ENCODE measurements at places on chromosomes 4 and X. TPM values are rescaled to one million over a fixed set of nuclear protein-coding genes. Genes with fewer than 3 reads are reported as not detected.
A peak's percentile ranks its signal among the peaks of the same experiment; 100 is the strongest.

GRCh38 chr4:6719611-6720179, 3.7 kb downstream of the BLOC1S4 start:
- no peaks in the 10 kb centered on the region for H3K27me3 ChIP-seq
- H3K27ac ChIP-seq: no peak overlapping the region
- H3K36me3 ChIP-seq: no peaks in the 10 kb centered on the region
- peaks cover 13% of the 10 kb centered on the region for H3K4me1 ChIP-seq
- H3K4me3 ChIP-seq: no peak overlapping the region
- peak; percentile 90 for DNase-seq

DNA sequence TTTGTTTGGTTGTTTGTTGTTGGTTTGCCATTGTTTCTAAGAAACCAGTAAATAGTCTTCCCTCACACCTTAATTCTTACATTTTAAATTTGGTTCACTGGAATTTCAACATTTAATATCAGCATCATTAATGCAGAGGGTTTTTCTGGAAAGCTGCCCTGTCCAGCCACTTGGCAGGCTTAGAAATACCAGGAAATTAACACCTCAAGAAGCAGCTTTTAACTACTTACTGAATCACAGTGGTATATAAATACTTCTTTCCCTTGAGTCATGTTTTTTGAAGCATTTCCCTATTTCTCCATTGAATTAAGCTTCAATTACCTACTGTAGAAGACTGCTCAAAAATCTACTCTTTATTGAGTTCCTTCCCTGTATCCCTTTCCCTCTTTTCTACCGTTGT, 1221.1 kb upstream of the ADGRL3 start:
- no peak overlapping the region for H3K27ac ChIP-seq
- no peaks in the 10 kb centered on the region for H3K4me1 ChIP-seq
- no peaks in the 10 kb centered on the region for H3K36me3 ChIP-seq
- no peak for DNase-seq
- H3K27me3 ChIP-seq: no peaks in the 10 kb centered on the region

- no peaks in the 10 kb centered on the region for H3K27me3 ChIP-seq
Observed at GRCh38 chr4:105022811-105023667, 123.6 kb upstream of the TET2 start.

The SULT1E1 gene
- not detected for total RNA-seq

The BMP2K gene
- total RNA-seq: 81.0 TPM

- no peaks in the 10 kb centered on the region for H3K4me1 ChIP-seq
- no peaks in the 10 kb centered on the region for H3K27me3 ChIP-seq
- H3K36me3 ChIP-seq: no peaks in the 10 kb centered on the region
- H3K27ac ChIP-seq: no peak overlapping the region
- DNase-seq: no peak
- no peak overlapping the region for H3K4me3 ChIP-seq
Observed at GRCh38 chr4:162131256-162131655, 32.5 kb downstream of the FSTL5 start.

The SYTL4 gene
- 2.9 TPM for total RNA-seq

Data from osteoblast (primary cell).